Bone marrow (tissue), 2 donors: ENCODE measurements at places on chromosomes 13 and 19.
A peak's percentile ranks its signal among the peaks of the same experiment; 100 is the strongest.

DNA sequence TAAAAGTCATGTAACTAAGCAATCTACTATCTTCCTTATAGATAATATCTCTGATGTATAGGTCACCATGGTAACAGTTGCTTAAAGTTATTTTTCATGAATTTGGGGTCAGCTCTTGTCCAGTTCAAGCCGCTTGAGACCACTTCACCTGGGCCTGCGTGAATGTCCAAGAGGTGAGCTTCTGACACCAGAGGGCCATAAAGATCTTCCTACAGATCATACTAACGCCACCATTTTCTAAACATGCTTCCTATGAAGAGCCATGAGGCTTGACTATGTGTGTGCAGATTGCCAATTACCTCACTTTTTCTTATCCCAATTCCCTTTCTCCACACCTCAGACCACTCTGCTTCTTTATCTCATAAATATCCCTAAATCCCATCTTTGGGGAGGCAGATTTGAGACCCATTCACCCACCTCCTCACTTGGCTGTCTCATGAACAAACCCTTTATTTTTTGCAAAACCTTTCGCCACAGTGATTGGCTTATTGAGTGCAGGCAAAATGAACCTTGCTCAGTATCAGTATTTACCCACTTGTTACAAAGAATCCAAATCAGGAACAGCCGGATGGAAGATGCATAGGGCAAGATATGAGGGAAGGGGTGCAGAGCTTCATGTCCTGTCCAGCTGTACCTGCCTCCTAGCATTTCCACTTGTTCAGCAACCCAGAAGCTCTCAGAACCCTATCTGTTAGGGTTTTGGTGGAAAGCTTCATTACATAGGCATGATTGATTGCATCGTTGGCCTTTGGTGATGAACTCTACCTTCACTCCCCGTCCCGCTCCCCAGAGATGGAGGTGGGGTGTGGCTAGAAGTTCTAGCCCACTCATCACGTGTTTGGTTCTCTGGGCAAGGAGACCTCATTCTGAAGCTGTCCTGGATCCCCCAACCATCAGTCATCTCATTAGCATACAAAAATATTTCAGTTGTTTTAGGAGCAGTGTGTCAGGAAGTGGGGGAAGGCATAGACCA is 34.2 kb downstream of the FAM187B start:
- DNase-seq = no peak

DNA sequence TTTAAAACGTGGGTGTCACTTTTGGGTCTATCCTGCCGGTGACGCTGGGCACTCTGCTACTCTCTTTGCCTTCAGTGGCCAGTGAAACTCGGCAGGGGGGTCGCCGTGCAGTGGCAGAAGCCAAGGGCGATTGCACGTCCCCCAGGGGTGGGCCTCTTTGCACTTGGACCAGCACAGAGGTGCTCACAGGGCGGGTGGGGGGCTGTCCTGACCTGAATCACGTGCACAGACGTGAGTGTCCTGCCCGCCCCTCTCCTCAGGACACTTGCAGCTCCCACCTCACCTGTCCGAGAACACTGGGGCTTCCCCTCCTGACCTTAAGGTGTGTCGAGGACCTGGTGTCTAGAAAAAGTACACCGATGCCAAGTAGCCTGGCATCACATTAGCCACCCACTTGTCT is 16.1 kb downstream of the COL4A1 start:
- DNase-seq = no peak

DNA sequence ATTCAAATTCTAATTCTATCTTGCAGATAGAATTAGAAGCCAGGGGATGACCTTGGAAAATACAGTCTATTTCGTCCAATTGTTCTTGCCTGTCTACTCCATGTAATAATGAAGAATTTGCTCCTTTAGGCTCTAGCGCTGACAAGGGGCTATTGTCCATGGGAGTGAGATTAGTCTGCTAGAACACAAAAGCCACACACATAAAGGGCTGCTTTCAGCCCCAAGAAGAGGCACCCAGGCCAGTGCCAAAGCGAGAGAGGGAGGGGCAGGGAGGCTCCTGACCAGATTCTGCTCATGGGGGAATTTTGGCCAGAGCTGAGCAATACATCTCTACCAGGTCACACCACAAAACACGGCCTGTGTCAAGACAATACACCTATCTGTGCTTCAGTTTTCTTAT is 1306.9 kb downstream of the UQCRFS1 start:
- no peak for DNase-seq

DNA sequence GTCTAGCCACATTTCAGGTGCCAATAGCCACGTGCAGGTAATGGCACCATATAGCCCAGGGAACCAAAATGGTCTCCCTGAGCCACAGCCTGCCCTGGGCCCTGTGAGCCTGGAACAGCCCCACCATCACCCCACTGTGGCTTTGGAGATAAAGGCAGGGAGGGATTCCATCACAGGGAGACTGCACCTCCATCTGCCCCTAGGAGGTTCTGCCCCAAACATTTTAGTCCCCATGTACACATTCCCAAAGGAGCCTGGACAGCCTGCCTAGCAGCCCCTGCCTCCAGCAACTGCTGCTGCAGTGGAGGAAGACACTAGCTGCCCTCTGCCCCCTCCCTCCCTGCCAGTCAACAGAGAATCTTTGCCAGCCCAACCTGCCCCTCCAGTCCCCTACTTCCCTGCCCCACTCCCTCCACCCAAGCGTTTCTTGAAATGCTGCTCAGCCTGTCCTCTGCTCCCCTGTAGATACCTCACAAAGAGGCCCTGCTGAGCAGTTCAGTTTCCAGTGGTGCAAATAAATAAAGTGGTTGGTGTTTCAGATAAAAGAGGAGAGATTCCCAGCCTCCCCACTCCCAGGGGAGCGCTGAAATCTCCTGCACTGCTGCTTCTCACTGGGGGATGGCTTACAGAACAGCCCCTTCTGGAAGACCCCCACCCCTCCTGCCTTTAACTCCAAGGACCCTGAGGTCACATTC is 921.8 kb downstream of the UQCRFS1 start:
- no peak for DNase-seq

DNA sequence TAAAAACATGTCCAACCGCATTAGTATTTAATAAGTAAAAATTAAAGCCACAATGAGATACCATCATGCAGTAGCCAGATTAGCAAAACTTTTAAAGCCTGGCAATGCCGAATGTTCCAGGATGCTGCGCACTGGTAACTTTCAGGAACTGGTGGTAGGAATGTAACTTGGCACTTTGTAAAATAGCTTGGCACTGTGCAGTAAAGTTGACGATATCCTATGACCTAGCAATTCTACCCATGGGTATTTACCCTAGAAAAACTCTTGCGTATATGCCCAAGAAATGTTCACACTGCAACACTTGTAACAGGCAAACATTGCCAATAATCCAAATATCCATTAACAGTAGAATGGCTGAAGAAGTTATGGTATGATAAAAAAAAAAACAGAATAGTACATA is 97.7 kb downstream of the SPACA7 start:
- no peak for DNase-seq

GRCh38 chr13:42333613-42334328 is 61.8 kb downstream of the AKAP11 start:
- DNase-seq = no peak

DNA sequence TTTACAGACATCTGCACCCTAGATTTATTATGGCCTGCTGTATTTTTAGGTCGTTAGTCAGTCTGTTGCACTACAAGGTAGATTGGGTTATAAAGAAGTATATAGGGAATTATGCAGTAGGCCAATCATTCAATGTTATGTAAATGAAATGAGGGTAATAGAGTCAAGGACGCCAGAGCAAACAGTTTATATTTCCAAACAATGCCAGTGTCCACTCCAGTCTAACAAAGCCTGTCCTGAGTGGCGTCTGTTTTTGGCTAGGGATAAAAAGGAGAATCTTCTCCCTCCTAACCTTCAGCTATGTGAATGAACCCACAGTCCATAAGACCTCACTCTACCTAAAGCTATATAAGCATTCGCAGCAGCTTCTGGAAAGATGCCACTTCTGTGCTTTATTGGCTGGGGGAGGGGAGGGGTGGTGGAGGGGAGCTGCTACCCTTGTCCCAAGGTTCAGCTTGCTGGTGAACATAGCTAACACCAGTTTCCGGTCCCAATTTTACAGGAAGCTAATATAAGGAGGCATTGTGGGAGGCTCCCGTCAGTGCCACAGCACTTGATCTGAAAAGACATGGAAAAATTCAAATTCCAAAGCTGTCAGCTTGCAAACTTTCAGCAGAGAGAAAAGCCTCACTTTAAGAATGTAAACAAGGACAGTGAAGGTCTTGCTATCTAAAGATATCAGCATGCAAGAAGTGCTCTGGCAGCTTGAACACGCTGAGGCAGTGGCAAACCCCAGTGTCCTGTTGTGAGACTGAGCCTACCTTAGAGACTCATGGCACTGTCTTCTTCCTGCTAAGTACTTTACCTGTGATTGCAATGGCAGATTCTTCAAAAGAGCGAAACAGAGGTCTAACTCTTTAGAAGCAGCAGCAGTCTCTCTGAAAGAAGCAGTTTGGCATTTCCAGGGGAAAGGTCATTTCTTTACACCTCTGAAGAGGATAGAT is 369.9 kb downstream of the PCDH9 start:
- no peak for DNase-seq

DNA sequence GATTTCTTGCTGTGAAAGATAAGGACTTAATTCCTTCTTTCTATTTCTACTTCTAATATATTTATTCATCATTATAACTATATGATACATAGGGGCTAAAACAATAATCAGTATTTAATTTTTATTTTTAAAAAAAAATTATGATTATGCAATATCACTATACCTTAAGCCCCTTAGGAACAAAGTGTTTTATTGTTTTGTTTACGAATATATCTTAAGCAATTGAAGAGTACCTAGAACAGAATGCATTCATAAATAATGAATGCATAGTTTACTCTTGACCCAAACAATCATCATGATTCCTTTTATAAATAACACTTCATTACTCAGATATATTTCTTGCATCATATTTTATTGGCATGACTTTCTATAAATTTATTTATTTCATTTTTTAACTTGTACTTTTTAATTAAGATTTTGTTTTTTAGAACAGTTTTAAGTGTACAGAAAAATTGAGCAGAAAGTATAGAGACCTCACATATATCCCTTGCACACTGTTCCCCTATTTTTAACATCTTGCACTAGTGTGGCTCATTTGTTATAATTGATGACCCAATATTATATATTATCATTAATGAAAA is 339.9 kb upstream of the SPRY2 start:
- DNase-seq = no peak

- peak; percentile 33 for DNase-seq
Observed at GRCh38 chr19:11137542-11138384, 17.8 kb downstream of the SPC24 start.

GRCh38 chr19:3456925-3457527 is 23.3 kb downstream of the SMIM24 start:
- DNase-seq = no peak

- DNase-seq = no peak
Observed at GRCh38 chr19:1274852-1275259, 474 bp upstream of the FAM174C start.

- DNase-seq = no peak
Observed at GRCh38 chr13:69291292-69291906, 816.2 kb upstream of the ATXN8OS start.

- no peak for DNase-seq
Observed at GRCh38 chr19:9381361-9381785, 18.6 kb downstream of the ZNF177 start.

DNA sequence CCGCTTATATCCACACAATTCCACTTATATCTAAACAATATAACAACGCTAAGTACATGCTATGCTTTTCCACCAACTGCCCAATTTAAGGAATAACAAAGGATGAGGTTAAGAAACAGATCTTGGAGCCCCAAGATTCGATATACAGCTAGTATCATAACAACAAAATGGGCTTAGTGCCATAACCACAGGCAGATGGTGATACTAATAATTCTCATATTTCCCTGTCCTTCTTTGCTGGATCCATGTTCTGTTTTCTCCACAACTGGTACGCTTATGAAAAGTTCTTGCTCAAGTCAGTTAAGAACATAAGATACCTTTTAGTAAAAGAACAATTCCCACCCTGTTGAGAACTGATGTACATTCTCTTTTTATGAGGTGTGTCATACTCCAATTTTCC is 33.9 kb downstream of the CAB39L start:
- DNase-seq = no peak

DNA sequence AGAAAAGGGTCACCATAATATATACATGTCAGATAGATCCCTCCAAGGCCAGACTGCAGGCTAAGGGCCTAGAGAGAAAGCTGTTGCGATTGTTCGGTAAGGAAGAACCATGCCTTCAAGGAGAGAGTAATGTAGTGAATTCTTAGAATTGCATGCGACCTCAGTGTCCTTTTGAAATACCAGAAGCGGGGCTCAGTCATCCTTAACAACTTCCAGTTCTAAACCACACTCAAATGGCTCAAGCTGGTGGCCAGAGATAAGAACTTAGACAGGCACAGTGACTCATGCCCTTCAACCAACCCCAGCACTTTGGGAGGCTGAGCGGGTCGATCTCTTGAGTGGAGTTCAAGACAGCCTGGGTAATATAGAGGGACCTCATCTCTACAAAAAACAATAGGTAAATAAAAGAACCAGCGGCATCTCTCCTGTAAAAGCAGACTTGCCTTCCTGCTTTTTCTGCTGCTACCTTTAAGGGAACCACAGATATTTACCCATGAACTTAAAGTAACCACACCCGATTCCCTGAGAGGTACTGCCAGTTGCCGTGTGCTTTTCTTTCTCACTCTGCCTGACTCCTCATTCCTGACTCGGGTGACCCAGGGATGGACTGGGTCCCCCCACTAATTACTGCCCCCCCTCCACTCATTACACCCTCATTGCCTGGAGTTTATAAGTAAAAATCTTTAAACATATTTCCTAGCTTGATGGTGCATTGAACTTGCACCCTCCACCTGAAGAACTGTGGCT is 15.4 kb upstream of the SIGLEC6 start:
- no peak for DNase-seq

GRCh38 chr13:74687442-74688182 is 553.4 kb upstream of the KLF12 start:
- no peak for DNase-seq

GRCh38 chr19:11261431-11261970 is 823 bp downstream of the DOCK6 start:
- DNase-seq = no peak

- DNase-seq = no peak
Observed at GRCh38 chr13:110576070-110576394, 14.5 kb upstream of the RAB20 start.

DNA sequence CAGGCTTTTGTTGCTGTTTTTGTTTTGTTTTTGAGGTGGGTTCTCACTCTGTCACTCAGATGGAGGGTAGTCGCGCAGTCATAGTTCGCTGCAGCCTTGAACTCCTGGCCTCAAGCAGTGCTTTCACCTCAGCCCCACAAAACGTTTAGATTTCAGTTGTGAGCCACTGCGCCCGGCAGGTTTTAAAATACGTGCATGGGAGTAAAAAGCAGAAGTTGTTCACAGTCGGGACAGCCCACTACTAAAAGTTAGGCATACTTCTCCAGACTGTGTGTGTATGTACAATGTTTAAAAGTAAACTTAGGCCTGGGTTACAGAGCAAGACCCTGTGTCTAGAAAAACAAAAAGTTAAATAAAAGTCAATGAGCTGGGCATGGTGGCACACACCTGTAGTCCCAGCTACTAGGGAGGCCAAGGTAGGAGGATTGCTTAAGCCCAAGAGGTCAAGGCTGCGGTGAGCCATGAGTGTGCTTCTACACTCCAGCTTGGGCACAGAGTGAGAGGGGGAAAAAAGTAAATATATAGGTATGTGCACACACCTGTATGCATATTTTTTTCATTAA is 6.1 kb downstream of the SAFB start:
- no peak for DNase-seq
